K562 (cell line): ENCODE measurements at places on chromosomes 3 and 15. TPM values are rescaled to one million over a fixed set of nuclear protein-coding genes. Genes with fewer than 3 reads are reported as not detected.

GRCh38 chr3:9163289-9163688 lies 86.2 kb downstream of the SRGAP3 start:
- DNase-seq, result no peak

GRCh38 chr3:115779011-115779410 lies 155.7 kb downstream of the GAP43 start:
- no peak for DNase-seq

GRCh38 chr15:85037641-85038040 lies 56.0 kb downstream of the PDE8A start:
- no peak for DNase-seq

DNA sequence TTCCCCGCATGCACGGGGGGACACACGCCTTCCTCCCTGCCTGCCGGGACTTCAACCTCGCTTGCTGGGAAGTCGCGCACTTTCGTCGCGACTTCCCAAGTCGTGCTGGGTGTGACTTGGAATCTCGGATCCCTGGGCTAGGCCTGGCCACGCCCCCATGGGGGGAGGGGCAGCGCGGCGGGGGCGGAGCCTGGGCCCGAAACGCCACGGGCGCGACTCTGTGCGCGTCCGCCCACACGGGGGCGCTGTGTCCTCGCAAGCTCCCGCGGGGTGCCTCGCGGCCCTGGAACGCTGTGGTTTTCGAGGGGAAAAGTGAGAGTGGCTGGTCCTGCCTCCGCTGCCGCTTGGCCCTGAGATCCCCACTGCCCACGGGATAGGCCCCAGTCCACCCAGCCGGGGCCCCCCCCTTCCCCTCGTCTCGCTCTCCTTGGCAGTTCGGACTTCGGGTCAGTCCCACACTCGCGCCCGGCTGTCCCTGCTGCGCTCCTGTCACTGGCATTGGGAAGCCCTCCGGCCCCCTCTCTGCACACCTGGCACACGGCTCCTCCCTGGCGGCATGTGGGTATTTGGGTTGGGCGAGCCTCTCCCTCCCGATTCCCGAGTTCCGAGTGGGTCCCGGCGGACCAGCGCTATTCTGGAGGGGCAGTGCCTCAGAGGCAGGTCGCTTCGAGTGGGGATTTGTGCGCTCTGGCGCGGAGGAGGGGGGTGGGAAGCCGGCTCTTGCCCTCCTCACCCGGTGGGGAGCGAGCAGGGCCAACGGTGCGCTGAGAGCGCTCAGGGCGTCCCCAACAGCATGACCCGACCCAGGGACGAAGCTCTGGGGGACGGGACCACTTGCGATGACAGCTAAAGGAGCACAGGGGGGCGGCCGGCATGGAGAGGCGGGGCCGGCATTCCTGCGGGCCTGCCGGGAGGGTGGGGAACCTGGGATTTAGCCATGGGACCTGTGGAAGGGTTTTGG lies 23.6 kb downstream of the SEC61A1 start:
- peak; percentile 82 for DNase-seq

DNA sequence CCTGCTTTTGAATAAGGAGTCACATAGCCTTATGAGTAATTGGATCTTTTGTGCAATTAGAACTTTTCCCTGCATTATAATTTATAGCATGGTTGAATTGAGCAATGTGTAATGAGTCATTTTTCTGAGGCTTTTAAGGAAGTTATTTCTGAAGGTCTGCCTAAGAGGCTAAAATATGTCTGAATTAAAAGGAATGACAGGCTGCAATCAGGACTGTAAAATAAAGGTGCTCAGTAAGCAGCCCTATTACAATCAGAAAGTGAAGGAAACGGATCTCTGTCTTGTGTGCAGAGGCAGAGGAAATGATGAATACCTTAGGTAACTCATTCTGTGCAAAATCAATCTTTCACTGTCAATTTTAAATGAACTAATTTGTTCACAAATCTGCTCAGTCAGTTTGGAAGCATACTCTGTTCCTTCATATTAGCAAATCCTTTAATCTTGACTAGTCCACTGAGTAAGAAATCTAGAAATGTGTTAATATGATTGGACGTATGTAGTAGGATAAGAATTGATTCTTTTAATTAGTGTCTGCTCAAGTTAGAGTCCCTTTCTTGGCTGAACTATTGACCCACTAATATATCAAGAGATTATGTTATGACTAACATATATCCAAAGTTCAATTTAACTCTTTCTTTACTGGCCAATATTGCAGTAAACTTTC lies 290.1 kb downstream of the ZIC1 start:
- no peak for DNase-seq

- no peak for DNase-seq
Measured at GRCh38 chr3:3783210-3783609, 16.0 kb upstream of the LRRN1 start.

GRCh38 chr3:56762718-56763117 lies 39.0 kb downstream of the ARHGEF3 start:
- DNase-seq, result no peak

TAGLN3 gene
- total RNA-seq, result not detected in 2 replicates
